Coronary artery (tissue), 2 donors: ENCODE measurements at places on chromosomes 7 and 10.

- no peak for DNase-seq
Observed at GRCh38 chr7:82629583-82629982, 186.0 kb upstream of the CACNA2D1 start.

GRCh38 chr7:96636979-96637378 lies 72.7 kb downstream of the SEM1 start:
- no peak for DNase-seq

GRCh38 chr10:129899276-129900130 lies 64.6 kb downstream of the EBF3 start:
- DNase-seq, result no peak

- DNase-seq, result peak; percentile 70
Observed at GRCh38 chr10:78515038-78515872, 481.6 kb downstream of the RPS24 start.

- DNase-seq, result no peak
Observed at GRCh38 chr7:2643386-2644219, 11.8 kb downstream of the TTYH3 start.

DNA sequence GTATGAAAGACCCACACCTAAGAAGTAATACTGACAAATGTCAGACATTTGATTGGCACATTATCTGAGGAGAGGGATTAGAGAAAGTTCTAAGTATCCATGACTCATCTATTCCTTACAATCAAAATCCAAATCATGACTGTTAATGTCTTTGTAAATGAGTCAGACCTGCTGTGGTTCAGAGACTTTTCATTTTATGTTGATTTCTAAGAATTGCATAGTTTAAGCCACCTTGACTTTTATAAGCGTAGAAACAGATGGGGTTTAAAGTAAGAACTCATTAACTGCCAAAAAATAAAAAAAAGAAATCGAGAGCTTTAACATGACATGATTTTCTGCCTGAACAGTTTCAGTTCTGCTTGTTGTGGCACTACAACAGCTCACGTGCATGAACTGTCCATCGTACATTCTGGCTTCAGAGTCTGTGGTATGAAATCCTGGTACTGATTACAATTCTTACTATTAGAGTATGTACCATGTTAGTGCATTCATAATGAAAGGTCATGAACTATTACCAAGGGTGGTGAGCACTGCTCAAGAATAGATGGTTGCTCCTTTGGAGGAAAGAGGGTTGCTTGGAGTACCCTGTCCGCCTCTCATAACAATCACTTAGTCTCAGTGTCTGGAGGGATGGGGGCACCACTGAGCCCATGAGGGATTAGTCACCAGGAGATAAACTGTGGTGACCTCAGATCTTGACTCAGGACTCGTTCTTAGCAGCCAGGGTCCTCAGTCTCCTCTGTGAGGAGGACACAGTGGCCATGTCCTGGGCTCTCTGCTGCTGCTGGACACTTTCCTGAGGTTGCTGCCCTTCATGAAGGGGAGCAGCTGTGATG lies 42.2 kb downstream of the ACSM6 start:
- no peak for DNase-seq

DNA sequence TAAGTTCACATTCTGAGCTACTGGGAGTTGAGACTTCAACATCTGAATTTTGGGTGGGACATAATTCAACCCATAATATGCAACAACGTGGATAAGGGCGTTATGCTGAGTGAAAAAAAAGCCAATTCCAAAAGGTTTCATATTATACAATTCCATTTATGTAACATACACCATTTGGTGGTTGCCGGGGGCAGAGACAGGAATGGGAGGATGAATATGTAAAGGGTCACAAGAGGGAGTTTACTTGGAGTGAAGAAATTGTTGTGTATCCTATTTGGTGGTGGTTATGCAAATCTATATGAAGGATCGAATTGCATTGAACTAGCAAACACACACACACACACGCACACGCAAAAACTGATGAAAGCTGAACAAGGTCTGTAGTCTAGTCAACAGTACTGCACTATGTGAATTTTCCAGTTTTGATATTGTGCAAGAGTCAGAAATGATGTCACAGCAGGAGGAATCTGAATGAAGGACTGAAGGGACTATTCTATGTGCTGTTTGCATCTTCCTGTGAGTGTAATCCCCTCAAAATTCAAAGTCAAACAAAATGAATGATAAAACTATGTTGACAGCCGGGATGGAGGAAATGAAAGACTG lies 249.2 kb upstream of the HABP2 start:
- DNase-seq, result no peak

GRCh38 chr10:6877722-6878392 lies 297.8 kb upstream of the PRKCQ start:
- DNase-seq, result no peak

GRCh38 chr7:83957333-83957732 lies 237.3 kb downstream of the SEMA3A start:
- no peak for DNase-seq

DNA sequence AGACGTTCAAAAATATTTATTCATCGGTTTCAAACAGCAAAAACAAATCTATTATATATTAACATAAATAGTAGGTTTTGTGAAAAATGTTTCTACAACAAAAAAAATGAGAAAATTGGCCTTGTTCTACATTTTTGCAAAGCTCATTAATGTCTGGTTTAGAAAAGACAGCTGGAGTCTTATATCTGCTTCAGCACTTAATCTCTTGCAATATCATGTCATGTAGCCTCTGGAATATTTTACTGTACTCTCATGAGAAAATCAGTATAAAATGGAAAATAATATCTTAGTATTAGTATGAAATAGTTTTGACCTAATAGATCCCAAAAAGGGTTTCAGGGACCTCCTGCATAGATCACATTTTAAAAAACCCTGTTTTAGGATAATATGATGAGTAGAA lies 326.6 kb downstream of the ARL4A start:
- no peak for DNase-seq

DNA sequence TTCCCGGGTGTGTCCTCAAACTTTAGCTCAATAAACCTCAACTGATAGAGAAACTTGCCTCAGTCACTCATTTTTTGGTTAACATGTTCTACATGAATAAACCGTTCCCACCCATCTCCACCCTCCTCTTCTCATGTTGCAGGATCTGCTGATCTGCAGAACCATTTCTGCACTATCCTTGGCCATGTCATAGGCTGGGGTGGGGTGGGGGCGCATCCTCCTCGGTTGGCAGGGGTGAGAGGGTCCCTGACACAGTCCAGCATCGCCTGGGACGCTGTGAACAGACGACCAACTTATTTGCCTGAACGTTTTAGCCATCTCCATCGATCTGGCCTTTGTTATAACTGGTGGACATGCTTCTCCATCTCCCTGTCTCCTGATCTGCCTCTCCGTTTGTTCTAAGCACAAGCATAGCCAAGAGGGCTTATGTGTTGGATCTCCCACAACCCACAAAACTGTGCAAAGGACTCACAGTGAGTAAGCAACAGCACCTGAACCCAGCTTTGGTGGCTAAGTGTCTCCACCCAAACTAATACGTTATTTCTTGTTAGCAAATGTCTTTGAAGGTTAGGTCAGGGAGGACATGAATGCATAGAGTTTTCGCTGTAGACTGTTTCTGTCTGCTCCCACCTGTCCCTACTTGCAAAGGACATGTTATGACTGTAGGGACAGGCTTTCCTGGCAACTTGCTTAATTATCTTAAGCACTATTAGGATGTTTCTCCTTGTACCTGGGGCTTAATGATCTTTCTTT lies 51.7 kb downstream of the PRKCQ start:
- no peak for DNase-seq

GRCh38 chr10:22339761-22340328 lies 5.5 kb upstream of the SPAG6 start:
- no peak for DNase-seq

- no peak for DNase-seq
Observed at GRCh38 chr10:104277785-104278184, 8.8 kb downstream of the GSTO2 start.

GRCh38 chr7:29854257-29854938 lies 48.1 kb downstream of the WIPF3 start:
- no peak for DNase-seq

- DNase-seq, result no peak
Observed at GRCh38 chr10:111082102-111082975, 5.5 kb downstream of the ADRA2A start.

DNA sequence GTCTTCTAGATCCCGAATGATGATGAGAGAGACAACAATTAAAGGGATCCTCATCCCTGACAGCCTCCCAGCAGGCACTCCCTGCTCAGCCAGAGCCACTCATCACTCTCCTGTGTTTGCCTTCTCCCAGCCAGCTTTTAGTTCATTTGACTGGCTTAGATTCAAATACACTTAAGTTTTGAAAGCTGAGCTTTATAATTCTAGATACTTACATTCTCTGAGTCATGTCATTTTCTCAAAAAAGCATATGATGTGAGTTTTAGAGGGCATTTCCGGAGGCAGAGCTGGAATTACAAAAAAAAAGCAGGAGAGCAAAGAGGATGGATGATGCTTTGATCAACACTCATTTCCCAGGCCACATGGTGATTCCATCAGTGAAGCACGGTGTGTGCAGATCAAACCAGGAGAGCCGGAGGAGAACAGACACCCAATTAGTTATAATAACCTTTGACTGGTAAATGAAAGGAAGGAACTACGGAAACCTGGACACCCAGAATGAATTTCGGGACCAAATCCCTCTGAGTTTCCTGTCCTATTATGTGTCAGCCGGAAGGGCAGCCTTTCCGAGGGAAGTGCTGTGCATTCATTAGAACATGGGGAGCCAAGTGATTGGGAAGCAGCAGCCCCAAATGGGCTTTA lies 81.5 kb upstream of the HPS1 start:
- DNase-seq, result no peak

DNA sequence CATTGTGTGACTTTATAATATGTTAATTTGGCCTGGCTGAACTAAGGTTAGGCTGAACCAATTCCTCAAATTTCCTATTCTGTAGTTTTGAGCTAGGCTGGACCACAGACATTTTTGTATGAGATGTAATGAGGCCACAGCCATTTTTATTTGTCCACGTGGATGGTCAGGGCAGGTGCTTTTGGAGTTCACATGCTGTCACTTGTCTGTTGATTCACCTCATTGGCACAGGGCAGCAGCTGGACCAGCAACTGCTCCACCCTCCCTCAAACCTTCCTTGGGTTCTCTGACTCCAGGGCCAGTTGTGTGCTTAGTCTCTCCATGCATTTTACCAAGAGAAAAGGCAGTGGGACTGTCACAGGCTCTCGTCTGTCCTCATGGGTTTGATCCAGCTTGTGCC lies 76.1 kb upstream of the NPS start:
- DNase-seq, result no peak

GRCh38 chr7:132575982-132576720 lies at the start of gene PLXNA4:
PLXNA4 (minus strand) TSS chr7:132576470; CDS start chr7:132508693, 67,777 bp downstream.
- DNase-seq, result no peak

DNA sequence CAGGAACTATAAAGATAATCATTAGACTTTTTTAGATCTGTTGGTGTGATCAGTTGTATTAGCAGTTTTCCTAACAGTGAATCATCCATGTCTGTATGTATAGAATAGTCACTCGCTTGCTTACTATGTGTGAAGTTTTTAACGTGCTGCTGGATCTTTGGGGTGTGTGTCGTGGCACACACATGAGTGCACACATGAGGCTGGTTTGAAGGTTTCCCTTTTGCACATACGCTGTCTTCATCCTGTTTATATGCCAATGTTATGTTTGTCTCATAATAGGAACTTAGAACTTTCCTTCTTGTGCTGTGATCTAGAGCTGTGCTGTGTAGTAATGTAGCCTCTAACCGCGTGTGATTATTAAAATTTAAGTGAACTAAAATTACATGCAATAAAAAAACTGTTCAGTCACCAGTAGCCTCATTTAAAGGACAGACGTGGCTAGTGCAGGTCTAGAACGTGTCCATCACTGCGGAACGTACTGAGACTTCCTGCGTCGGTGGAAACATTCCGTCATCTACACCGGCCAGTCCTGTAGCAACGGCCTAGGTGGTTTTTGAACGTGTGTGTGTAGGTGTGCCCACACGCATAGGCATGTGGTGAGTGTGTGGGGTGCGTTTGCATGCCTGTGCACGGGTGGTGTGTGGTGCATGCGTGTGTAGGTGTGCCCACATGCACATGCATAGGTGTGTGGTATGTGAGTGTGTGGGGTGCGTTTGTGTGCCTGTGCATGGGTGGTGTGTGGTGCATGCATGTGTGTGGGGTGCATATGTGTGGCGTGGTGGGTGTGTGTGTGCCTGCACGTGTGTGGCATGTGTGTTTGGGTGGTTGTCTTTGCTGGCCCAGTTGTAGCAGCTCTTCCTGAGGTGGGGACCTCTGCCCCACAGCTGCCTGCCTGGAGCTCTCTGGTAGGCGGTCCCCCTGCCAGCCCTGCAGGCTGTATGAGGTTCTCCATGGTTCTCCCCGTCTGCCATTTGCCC lies 56.6 kb downstream of the INPP5A start:
- no peak for DNase-seq

GRCh38 chr10:124092860-124093773 lies at the start of gene CHST15:
CHST15 (minus strand) TSS chr10:124093598; CDS start chr10:124046212, 47,386 bp downstream.
- DNase-seq, result peak; percentile 90

- no peak for DNase-seq
Observed at GRCh38 chr10:35352512-35352911, 16.2 kb downstream of the CCNY start.

DNA sequence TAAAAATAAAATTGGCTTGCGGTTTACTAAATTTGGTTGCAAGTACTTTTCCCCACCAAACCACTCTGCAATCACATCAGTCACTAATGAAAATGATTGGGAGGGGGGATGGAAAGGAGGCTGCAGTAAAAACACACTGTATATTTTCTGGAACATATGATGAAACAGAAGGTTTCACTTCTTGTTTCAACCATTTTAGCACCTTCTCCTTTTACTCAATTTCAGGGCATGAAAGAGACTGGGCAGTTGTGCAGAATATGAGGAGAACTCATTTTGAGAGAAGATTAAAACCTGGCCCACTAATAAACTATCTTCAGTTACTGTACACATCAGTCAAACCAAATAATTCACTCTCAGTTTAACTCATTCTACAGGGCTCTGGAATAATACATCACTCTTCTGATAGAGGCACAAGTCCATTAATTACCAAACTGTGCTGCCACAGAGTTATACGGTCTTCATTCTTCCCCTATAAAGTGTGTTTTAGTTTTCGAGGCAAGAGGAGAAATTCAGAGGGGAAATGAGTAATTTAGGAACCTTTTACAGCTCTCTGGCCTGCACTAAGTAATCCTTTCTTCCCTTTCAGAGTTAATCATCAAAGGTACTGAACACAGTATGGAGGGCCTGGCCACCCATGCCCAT lies 25.5 kb downstream of the JAZF1 start:
- no peak for DNase-seq

DNA sequence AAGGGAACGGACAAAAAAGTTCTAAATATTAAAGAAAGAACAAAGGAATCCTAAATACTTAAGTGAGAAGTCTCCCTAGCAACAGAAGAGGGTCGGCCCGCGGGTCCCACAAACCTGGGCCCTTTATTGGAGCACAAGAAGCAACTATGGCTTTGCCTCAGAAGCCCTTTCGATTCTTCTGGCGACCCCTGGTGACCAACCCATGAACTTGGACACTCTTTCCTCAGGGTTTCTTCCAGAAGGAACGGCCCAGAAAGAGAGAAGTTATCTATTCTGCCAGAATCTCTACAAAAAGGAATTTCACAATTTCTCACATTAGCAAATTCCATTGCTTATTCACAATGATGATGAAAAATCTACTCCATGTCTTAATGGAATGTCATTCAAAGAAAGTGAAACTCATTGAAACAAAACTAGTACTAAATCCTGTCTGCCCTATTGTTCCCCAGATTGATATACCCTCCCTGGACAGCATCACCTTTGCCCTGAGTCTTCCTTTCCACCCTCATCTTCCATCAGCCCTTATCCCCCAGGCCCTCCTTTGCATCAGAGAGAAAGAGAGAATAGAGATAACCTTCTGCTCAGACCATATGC lies 43.7 kb downstream of the CPVL start:
- no peak for DNase-seq
